ENCODE measurements at places on chromosomes 5 and 9.

GRCh38 chr5:110840347-110840960 lies 101.6 kb downstream of the SLC25A46 start:
- no peak for DNase-seq

DNA sequence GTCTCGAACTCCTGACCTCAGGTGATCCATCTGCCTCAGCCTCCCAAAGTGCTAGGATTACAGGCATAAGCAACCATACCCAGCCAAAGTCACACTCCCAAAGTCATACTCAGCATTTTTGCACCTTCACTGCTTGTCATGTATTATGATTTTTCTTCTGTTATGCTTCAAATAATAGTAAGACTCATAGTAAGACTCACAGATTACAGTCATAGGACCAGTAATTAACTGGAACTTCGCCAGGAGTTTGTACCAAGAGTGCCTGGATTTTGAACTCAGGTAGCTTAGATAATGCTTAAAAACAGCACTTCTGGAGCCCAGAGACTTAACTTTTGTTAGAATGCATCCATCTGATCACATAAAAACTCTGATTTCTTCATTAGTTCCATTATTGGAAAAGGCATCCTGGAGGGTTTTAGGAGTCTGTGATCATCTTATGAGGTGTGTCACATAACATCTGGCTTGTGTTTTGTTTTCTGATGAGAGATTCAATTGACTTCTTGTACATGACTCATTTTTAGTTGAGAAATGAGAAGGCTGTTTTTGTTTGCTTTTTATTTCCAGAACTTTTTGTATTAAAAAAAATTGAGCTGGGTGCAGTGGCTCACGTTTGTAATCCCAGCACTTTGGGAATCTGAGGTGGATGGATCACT lies 131.5 kb downstream of the ADAMTS19 start:
- DNase-seq = no peak

- no peak for DNase-seq
Observed at GRCh38 chr5:148875205-148875875, 48.9 kb downstream of the ADRB2 start.

GRCh38 chr5:135036405-135036804 lies 2.4 kb upstream of the PITX1 start:
- DNase-seq = no peak

GRCh38 chr9:128078504-128079434 lies 10.7 kb downstream of the SLC25A25 start:
- DNase-seq = no peak

All from D341Med (cell line).